ENCODE measurements at places on chromosomes 5 and 9.

GRCh38 chr9:91419222-91420191, 4.1 kb downstream of the NFIL3 start:
- no peak for DNase-seq

GRCh38 chr9:91120200-91120599, 241.5 kb downstream of the AUH start:
- DNase-seq, result no peak

DNA sequence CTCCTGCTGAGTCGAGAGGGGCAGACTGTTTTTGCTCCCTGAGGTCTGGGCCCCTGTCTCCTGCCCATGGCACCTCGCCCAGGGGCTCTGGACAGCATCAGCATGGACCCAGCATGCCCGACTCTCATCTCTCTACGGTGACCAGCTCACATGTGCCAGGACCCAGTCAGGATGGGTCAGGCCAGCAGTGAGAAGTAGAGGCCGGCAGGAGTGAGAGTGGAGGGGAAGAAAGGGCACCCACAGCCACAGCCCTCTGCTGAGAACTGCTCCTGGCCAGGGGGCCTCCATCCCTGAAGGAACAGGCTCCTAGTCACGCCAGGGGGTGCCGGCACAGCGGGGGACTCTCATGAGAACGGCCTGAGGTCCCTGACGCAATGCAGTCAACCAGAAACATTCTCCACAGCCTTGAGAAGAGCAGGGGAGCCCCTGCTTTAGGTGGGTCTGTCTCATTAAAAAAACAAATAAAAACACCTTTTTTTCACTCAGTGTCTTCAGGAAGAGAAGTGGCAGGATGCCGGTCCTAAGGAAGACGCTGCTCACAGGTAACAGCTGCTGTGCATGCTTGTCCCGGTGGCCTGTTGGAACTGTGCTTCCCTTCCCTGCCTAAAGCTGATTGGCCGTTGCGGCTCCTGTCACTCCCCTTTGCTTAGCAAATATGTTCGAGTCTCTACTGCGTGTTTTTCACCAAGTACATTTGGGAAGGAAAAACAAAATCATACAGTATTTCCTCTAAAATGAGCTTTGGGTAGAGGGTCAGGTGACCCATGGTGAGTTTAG, 85.7 kb upstream of the FBXW11 start:
- no peak for DNase-seq

GRCh38 chr5:60503771-60504170, 196.2 kb downstream of the DEPDC1B start:
- no peak for DNase-seq

- DNase-seq, result no peak
These were observed 103.6 kb downstream of the PDE4D start for GRCh38 chr5:59789894-59790293.

DNA sequence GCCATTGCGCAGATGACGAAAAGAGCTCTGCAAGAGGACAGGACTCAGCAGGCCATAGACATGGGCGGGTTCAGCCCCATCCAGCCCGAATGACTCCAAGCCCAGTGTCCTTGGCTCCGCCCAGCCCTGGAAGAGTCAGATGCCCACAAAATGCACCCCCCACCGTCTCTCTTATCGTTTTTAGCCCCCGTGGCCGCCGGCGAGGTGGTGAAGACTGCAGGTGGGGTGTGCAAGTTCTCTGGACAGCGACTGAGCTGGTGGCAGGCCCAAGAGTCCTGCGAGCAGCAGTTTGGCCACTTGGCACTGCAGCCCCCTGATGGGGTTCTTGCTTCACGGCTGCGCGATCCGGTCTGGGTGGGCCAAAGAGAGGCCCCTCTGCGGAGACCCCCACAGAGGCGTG, 2.1 kb downstream of the ADGRD2 start:
- DNase-seq, result no peak

DNA sequence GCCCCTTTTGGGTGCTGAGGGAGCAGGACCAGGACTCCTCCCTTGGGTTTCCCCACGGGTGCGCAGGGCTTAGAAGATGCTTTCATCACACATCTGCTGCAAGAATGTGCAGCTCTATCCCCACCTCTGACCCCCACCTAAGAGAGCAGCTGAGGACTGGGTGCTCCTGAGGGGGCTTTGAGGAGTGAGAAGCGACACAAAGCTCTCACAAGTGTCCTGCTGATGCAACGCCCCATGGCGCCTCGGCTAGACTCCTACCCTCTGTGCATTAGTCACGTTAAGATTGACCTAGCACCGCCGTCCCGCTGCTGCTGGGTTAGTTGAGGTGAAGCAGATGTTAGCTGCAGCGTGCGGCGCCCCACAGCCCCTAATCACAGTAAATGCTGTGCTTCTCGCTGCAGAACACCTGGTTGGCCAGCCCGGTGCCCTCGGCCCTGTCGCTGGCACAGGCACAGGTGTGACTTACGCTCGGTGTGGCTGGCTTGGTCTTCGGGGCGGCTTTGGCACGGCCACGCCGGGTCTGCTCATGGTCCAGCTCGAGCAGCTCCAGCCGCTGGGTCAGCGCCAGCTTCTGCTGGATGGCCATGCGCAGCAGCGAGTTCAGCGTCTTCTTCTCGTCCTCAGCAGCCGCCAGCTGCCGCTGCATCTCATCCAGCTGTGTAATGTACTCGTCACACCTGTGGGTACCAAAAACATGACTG, 45.0 kb upstream of the IPPK start:
- DNase-seq, result no peak

DNA sequence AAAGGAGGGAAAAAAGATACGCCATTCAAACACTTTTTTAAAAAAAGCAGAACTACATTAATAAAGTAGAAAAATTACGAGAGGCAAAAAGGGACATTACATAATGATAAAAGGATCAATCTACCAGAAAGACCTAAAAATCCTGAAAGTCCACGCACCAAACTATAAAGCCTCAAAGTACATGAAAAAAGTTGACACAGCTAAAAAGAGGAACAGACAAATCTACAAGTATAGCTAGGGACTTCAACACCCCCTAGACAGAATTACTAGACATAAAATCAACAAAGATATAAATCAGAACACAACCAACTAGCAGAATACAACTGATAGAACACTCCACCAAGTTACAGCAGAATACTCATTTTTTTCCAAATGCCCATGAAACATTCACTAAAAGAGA, 11.1 kb downstream of the CAMSAP1 start:
- DNase-seq, result no peak

- DNase-seq, result no peak
These were observed 215.8 kb downstream of the LRRC70 start for GRCh38 chr5:62794456-62794855.

DNA sequence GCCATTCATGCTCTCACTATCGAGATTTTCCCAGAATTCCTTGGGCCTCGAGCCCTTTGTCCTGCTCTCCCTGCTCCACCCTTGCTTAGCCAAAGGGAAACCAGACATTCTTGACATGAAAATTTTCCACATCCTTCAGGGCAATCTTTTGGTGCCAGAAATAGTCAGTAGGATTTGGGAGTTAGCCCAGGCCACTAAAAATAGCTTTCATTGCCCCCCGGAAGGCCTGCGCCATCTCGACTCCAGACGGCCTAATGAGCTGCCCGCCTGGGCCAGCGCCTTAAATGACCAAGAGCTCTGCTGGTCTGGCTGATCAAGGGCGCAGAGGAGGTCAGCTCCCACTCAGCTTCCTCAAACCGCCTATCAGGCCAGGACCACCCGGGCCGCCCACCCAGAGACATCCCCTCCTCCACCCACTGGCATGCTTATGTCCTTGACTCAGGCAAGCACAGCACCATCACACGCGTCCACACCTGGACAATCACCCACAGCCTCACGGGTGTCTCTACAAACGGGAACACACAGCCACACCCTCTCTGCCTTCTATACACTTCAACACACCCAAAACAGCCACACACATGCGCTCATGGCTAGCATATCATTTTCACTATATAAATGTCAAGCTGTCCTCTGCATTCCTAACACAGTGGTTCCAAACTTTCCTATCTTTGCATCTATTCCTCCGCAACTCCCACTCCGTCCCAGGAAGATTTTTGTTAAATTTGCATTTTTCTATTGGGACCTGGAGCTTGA, 20.9 kb downstream of the DUSP1 start:
- no peak for DNase-seq

DNA sequence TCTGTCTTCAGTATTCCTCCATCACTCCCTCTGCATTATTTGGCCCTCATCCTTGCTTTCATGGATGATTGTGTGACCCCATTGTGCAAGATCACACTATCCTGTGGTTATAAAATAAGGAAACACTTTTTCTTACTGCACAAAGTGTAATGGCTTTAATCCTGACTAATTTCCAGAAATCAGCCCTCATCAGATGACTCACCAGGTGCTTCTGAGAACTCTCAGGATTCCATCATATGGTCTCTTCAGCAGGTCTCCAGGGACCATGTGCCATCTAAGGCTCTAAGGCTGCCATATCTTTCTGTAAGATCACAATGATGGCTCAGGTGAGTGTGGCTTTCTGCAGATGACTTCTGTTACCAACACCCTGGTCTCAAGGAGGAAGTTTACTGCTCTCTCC, 27.3 kb upstream of the FER start:
- no peak for DNase-seq

All from midbrain (tissue), 1 donor.